NCI-H82 (cell line): ENCODE measurements at places on chromosomes 7 and 10.

GRCh38 chr10:8254350-8254749, 199.9 kb downstream of the GATA3 start:
- no peak for DNase-seq

DNA sequence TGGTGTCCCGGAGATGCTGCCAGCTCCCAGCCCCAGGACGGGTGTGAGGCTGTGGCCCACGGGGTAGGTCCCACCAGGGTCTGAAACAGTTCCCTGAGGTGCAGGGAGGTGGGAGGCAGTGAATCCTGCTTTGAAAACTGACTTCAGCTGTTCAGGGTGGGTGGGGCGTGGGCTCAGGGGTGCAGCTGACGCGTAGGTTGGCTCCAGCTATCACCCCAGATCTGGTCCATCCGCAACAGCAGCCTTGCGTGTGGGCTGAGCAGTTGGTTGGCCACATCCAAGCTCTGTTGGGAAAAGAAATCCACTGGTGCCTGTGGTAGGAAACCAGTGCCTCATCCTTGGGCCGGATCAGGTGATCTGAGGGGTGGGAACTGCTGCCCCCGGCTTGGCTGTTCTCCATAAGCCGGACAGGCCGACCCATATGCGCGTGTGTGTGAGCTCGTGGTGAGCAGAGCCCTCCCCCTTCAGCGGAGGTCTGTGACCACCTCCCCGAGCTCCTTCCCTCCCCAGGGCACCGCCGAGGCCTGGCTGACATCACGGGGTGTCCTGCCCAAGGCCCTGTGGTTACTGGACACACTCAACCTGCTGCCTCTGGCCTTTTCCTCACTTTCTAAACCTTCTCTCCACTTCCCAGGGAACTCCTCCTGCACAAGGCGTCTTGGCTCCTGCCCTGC, 15.4 kb upstream of the FAM20C start:
- no peak for DNase-seq

DNA sequence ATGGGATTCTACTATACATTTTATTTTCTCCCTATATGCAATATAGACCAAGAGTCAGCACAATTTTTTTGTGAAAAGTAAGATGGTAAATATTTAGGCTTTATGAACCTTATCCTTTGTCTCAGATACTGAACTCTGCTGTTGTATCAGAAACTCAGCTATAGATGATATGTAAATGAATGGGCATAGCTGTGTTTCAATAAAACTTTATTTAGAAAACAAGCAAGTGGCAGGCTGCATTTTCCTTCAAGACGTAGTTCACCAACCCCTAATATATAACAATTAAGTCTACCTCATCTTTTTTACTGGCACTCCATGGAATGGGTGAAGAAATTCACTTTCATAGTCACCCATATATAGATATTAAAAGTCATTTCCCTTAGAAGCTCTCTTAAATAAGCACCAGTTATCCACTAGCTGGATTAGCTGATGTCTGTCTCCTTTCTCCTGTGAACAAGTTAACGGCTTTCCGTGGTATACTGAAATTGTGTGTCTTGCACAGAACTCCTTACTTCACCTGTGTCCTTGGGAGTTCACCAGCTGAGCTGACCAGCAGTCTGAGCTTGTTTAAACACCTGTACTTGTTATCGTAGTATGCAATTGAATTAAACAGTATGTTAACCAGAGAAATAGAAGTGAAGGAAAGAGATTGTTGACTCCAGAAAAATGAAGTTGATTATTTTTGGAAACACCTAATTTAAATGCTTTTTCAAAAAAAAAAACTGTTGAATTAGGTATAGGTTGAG, 770.6 kb downstream of the KCNMA1 start:
- DNase-seq: no peak

DNA sequence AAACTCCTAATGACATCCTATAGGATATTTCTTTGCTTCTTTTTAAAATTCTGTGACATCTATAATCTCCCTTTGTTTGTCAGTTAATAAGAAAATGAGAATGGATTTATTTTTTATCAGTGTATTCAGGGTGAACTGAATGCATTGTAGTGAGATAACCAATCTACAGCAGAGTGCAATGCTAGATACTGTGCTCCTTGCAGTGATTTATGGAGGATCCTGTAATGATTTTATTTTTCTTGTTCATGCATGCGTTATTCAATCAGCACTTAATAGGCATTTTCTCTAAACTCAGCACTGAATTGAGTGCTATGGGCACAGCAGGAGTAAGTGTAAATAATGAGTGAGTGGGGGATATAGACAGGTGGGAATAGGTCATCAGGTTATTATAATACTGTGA, 253.9 kb downstream of the CDK14 start:
- DNase-seq: no peak

GRCh38 chr7:117810642-117811512, 62.4 kb downstream of the CTTNBP2 start:
- DNase-seq: no peak

DNA sequence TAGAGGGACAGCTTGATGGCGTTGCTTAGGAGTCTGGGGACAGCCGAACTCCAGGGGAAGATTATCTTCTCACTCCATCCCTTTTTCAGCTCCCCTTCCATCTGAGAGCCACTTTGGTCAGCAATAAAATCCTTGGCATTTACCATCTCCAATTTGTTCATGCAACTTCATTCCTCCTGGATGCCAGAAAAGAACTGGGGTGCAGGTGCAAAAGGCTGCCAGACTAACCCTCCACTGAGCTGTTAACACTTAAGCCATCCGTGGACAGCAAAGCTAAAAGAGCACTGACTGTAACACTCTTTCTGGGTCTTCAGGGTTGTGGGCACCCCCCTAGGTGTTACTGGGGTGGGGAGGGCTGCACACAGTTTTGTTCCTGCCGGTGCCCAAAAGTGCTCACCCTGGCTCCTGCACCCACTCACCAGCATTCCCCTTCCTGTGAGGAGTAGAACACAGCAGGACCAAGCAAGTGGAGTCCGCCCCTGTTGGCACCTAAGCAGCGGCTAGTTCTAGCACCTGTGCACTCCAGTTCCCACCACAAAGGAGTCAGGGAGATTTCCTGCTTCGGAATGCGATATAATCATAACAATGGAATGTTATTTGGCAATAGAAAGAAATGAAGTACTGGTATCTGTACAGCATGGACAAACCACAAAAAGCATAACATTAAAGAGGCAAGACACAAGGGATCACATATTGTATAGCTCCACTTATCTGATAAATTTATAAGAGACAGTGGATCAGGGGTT, 95.1 kb downstream of the NPY start:
- no peak for DNase-seq

GRCh38 chr10:7560519-7560918, 106.2 kb downstream of the ITIH5 start:
- no peak for DNase-seq

DNA sequence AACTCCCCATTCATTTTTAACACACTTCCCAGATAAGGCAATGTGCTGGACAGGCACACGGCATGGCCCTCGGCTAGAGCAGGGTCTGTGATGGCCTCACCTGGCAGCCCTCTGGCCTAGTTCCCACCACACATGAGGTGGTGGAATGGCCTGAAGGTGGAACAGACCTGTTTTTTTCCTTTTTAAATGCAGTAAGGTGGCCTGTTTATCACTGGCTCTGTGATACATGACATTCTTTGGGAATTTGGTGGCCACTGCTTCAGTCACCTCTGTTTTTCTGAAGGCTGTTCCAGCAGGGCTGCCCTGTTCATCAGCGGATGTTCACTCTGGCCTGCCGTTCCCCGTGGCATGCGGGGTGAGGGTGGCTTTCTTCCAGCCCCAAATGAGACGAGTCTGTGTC, 36.6 kb downstream of the SHH start:
- DNase-seq: no peak

GRCh38 chr7:156604836-156605695, 35.5 kb upstream of the RNF32 start:
- no peak for DNase-seq

DNA sequence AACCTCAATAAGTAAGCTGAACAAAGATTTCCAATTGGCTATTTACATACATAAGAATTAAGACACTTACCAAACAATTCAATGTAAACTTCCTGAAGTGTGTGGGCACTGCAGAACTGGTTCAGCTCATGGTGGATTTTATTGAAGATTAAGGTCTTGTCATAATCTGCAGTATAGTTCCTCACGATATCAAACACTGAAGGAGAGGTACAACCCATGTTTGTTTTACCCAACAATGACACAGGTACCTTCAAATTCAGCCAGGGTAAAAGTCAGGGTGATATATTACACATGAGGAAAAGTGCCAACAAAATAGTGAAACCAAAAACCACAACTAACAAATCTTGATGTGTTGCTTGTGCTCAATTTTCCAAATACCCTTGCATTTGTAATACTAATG, 10.0 kb downstream of the ERLIN1 start:
- DNase-seq: no peak

- peak; percentile 15 for DNase-seq
Observed at GRCh38 chr10:102616066-102616770, 28.1 kb upstream of the TRIM8 start.

DNA sequence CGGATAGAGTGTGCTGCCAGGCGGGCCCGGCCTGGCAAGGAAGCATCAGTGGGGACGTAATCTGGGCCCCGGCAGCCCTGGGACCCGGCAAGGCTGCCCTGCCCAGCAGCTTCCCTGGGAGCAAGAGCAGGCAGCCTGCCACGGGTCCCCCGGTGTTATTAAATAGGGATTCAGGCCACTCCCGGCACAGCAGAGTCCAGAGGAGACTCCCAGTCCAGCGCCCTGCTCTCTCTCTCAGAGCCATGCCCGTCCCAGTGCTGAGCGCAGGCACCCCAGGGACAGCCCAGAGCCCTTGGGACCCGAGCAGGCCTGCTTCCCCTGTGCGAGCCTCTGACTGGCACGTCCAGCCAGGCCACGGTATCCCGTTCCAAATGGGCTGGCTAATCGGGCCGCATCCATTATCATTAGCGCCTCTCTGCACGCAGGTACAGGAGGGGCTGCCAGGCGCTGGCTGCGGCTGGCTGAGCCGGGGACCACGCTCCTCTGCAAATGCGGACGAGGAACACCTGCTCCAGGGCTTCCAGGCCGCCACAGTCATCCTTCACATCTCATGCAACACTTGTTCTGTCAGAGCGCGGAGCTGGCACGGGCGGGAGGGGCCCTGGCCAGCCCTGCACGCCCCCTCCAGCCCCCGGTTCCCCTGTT, 344.2 kb upstream of the MKI67 start:
- DNase-seq: no peak

DNA sequence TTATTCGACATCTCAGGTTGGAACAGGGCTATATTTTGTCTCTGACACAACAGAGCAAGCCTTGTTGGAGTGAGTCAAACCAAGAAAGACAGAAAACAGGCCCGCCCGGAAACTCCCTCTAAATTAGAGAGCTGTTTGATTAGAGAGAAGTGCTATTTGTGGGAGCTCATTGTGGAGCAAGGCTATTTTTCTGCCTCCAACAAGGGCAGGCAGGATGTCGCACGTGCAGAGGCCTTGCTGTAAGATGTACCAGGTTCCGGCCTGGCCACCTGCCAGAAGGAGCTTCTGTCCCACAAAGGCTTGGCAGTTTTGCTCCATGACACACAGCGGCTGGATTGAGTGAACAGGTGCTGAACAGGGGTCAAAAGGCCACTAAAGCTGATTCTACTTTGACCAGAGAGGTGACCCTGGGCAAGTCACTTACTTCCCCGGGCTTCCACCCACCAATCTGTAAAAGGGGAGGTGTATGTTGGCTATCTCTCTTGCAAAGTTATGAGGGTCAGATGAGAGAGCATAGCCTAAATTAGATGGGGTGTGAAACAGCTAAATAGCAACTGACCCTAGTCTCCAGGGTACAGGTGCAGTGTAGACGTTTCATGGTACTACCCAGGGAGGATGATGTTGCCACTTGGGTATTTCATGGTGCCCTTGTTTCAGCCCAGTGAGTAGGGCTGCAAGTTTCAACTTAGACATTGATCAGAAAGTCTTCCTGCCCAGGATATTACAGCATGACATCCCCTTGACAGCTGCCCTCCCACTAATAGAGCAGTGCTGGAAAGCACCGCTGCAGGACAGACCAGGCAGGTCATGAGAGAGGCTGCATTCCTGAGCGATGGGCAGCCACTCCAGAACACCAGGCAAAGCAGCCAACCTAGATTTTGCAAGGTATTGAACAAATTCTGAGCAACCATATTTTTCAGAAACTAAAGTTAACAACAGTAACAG, 62.0 kb downstream of the VSTM4 start:
- no peak for DNase-seq

DNA sequence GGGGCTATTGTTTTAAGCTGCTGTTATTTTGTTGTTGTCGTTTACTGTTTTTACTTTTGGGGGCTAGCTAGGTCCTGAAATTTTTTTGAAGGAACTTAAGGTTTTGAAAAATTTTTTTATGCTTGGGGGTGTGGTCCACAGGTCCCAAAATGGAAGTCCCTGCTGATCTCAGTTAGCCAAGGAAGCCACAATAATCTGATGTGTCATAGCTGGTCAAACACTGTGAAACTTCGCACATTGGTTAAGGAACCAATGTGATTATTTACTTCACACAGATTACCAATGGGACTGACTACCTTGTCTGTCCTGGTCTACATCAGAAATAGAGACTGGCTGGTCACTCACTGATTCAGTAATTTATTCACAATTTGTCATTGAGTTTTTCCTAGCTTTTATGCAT, 29.5 kb upstream of the HYCC1 start:
- DNase-seq: no peak

GRCh38 chr10:116730464-116731260, 11.7 kb downstream of the HSPA12A start:
- no peak for DNase-seq

DNA sequence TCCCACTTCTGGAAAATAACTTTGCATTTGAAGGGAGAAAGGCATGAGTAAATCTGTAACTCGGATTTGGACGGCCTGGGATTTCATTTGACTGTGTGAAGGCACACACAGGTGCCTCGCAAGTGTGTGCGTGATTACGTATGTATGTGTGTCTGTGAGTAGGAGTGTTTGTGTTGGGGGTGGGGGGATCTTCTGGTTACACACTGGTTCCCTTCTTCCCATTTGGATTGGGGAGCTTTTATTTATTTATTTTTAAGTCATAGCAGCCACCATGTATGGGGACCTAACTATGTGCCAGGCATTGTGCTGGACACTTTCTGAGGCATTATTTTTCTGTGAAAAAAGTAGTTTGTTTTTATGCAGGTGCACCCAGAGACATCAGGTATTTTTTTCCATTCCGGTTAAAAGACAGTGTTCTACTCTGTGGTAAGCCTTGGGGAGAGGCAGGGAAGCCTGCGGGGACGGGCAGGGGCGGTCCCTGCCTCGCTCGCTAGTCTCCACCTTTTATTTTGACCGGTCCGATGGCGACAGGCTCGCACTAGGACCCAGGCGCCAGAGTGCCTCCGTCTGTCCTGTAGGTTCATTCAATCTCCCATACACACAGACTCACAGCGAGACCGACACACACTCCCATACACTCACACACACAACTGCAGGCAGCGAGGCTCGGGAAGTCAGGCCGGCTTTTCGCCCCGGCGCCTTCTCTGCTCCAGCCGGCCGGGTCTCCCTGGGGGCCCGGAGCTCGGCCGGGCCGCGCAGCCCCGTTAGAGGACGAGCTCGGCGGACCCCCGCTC, at the start of gene MXI1:
TSS of gene MXI1 (plus strand) at position 595 of the 794 bp plus-strand sequence. CDS start 204 bp downstream, outside the sequence.
- DNase-seq: peak; percentile 90

DNA sequence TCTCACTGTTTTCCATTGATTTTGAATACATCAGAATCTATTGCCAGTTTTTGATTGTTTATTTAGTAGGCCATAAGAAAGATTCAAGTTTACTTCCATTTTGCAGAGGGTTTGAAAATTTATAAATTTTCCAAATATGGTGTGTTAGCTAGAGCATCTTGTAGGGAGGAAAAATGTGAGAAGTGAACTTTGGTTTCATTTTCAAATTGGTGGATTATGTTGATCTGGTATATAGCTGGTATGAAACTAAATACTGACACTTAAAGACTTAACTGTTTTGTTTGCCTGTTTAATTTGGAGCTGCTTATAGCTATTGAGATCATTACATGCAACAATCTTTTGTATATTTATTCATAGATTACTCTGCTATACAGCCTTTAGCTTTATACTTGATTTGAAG, 108.1 kb downstream of the ADAM22 start:
- no peak for DNase-seq
